Astrocyte of the spinal cord (primary cell): ENCODE measurements at places on chromosomes 1 and 21.

DNA sequence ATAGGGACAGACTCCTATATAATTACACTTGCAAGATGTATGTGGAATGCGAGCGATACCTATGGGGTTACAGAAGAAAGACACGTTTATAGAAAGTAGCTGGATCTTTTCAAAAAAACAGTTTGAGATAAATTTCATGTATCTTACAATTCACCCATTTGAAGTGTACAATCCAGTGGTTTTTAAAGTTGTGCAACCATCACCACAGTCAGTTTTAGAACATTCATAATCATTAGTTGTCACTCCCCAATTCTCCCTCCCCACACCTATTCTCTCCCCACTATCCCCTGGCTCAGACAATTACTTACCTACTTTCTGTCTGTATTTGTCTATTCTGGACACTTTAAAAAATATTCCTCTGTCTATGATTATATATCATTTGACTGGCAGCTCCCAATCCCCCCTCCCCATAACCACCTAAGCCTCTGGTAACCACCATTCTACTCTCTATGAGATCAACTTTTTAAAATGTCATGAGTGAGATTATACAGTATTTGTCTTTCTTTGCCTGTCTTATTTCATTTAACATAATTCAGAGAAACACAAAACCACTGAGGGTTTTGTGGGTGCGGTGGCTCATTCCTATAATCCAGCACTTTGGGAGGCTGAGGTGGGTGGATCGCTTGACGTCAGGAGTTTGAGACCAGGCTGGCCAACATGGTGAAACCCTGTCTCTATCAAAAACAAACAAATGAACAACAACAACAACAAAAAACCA is 39.1 kb downstream of the MRPS6 start:
- DNase-seq = no peak

DNA sequence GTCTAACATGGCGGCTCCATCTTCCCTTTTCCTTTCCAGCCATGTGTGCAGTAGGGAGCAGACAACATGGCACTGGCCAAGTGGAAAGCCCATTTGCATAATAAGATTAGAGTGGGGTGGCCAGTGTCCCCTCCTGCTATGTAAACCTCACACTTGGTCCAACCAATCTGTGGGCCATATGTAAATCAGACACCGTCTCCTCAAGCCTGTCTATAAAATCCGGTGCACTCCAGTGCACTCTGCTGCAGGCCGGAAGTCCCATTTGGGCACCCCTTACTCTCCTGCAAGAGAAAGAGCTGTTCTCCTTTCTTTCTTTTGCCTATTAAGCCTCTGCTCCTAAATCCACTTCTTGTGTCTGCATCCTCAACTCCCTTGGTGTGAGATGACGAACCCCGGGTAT is 44.1 kb downstream of the OLFML3 start:
- DNase-seq = no peak

GRCh38 chr1:91757763-91758460 is 128.0 kb downstream of the TGFBR3 start:
- no peak for DNase-seq

- DNase-seq = no peak
Observed at GRCh38 chr1:152743371-152744145, 14.3 kb upstream of the KPRP start.

DNA sequence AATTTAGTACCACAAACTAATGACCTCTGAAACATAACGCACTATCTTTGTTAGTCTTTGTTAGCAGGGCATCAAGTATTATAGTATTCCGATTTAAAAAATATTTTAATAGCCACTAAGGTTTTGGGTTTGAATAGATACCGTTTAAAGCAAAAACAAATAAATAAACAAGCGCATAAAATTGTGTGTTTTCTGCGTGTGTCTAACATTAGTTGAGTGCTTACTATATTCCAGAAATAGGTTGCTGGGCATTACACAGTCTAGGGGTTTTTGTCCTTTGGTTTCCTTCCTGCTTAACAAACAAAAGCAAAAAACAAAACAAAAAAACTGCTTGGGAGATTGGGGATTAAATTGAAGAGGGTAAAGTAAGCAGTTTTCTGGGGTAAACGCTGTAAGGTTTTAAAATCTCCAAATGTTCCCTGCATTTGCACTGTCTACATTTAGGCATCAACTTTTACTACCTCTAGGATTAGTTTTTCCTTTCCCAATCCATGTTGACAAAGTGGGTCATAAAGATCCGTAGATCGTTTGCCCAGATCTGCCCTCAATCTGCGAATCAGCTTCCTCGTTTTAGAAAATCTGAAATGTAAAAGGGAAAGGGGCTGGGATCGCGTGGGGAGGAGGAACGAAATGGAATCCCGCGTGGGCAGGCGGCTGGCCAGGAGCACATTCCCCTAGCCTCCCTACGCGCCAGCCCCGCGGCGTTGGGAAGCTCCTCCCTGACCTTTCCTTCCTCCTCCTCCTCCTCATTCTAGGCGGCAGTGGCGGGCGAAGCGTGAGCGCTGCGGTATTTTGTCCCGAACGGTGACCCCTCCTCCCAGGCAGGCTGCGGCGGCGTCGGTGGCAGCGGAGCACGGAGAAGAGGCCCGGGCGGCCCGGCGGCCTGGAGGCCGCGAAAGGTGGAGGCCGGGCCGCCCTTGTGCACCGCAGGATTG is at the start of gene KCTD3:
TSS of gene KCTD3 (plus strand) at position 749 of the 935 bp plus-strand sequence. CDS start 382 bp downstream, outside the sequence.
- peak; percentile 65 for DNase-seq

GRCh38 chr1:48341221-48341620 is 118.7 kb downstream of the SLC5A9 start:
- DNase-seq = no peak

DNA sequence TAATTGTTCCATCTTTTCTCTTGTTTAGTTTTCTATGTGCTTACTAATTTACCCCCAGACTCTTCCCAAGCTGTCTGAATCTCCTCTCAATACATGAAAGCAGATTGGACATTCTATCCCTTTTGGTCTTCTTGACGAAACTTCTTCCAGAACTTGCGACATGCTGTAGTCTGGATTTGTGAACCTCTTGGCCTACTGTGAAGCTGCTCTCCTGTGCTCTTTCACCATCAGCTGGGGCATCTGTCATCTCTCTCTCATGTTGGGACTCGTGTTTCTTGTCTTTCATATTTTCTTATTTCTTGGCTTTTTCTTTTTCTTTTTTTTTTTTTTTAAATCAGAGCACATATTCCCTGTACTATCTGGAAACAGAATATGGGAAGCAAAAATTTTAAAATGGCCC is 6.8 kb downstream of the CPT2 start:
- DNase-seq = no peak

DNA sequence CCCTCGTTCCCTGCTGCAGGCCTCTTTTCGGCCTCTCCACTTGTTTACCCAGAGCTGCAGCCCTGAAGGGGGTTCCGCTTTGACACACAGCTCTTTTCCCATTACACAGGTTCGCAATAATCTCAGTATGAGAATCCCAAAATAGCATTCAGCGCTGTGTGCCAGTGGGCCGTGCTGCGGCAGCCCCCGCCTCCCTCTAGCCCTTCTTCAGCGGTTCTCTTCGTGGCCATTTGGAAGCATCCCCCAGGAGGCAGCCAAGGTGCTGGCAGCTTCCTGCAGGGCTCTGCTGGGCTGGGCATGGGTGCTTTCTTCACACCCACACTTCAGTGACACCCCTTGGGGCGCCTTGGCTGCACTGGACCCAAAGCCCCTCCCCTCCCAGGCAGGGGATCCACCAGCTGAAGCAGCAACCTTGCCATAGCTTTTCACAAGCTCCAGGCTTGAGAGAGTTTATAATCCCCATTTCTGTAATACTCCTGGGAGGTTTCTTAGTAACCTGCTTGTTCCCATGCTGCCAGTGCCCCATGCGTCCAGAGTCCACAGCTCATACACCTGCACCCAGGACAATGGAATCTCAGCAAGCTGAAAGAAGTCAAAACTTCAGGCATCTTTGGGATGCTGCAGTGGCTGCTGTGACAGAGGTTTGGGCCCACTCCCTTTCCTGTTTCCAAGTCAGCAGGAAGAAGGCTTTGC is 8.1 kb downstream of the NCF2 start:
- DNase-seq = no peak

- DNase-seq = no peak
Observed at GRCh38 chr1:210490781-210491180, 162.1 kb downstream of the HHAT start.

- no peak for DNase-seq
Observed at GRCh38 chr1:178133239-178133989, 39.5 kb downstream of the RASAL2 start.

DNA sequence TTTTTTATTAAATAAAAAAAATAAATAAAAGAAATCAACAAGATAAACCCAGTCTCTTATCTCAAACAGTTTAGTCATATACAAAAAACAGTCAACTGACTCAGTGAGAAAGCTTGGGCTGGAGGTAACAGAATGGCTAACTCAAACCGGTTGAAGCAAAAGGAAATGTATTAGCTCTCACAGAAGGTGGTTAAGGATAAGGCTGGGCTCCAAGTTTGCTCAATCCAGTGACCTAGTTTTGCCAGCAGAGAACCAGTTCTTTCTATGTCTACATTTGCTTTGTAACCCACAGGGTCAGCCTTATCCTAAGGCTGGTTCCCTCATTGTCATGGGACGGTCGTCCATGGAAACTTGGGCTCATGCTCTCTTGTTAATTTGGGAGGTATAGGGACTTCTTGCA is 144.5 kb upstream of the L1TD1 start:
- DNase-seq = no peak

DNA sequence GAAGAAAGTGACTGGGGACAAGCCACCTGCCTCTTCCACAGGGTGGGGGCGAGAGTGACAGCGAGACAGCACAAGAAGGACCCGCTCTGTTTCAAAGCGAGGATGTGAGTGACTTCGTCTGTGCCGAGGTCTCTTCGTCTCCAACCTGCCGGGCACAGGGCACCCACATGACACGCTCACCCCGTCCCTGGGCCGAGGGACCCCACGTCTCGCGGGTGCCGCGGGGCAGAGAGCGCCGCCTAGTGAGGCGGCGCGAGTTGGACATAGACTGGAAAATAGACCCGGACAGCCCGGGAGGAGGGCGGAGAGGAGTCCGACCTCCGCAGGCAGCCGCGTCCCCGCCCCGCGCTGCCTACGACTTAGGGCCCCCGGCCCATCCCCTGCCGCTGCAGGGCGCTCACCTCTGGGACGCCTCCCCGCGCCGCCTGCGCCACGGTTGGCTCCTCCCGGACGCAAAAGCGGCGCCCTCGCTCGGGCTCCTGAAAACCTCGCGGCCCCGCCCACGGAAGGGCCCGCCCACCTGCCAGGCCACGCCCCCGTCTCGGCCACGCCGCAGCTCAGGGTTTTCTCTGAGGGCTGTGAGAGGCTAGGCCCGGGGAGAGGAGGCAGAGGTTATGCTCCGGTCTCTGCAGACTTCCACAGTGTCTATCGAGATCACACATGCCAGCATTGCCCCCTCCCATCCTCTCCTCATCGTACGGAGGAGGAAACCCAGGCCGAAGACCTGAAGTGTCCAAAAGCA is at the start of gene TLR5:
TSS of gene TLR5 (minus strand) at position 454 of the 742 bp plus-strand sequence. CDS start 30,217 bp downstream, outside the sequence.
- peak; percentile 59 for DNase-seq

DNA sequence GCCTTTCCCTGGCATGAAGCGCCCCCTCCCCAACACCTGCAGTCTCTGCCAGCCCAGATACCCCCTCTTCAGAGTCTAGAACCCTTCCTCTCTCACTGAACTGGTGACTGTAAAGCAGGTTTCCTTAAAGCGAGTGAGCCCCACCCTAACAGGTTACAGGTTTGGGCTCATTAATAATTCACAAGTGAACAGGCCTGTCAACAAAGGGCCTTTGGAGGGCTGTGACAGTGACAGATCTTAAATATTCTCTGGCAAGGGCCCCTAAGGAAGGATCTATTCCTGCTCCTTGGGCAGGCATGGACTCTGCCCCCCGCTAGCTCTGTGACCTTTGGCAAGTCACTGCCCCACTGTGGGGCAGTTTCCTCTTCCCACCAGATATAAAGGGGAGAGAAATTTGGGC is 5.6 kb upstream of the TTC39A start:
- DNase-seq = no peak

- DNase-seq = no peak
Observed at GRCh38 chr21:36246080-36246631, 73.8 kb upstream of the MORC3 start.

DNA sequence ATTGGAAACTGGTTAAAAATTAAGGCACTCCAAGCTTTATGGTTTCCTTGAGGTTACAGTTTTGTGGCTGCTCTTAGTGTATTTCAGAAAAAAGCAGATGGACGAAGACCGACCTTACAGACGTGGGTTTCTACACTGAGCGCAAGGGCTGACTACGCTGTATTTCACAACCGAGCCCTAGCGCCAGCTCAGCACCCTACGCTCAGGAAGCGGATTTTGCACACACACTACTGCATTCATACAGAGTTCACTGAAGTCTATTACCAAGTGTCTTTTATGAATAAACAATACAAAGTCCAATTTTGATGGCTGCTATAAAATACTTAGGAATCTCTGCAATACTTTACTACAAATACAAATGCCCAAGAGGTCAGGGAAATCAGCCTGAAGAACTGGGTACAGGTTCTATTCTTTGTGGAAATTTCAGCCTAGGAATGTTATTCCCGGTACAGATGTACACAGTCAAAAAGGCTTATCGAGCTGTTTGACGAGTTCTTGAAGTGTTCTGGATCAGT is 23.8 kb downstream of the PTTG1IP start:
- DNase-seq = no peak

DNA sequence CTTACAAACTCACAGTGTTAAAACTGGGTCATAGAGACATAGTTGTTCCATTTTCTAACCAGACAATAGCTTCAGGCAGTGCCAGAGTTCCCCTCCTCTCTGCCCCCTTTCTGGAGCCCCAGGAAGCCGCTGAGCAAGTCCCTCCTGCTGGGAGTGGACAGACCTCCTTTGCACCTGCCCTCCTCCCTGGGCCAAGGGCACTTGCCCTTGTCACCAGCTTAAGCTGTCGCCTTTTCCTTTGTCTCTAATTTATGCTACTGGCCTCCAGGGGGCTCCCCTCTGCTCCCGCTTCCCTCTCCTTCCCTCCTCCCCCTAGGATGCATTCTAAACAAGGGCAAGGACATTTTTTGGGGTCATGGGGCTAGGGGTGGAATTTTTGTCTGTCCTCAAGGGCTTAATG is 182.4 kb downstream of the MIS18A start:
- no peak for DNase-seq

- DNase-seq = peak; percentile 13
Observed at GRCh38 chr21:26966649-26967061, 233 bp downstream of the ADAMTS5 start.

- no peak for DNase-seq
Observed at GRCh38 chr1:184811439-184812111, 56.9 kb upstream of the EDEM3 start.

GRCh38 chr1:187051618-187052232 is 223.0 kb downstream of the PLA2G4A start:
- peak; percentile 50 for DNase-seq

- no peak for DNase-seq
Observed at GRCh38 chr1:54028306-54029251, 10.6 kb upstream of the LDLRAD1 start.

- peak; percentile 19 for DNase-seq
Observed at GRCh38 chr1:88145752-88146151, 538.3 kb upstream of the PKN2 start.

DNA sequence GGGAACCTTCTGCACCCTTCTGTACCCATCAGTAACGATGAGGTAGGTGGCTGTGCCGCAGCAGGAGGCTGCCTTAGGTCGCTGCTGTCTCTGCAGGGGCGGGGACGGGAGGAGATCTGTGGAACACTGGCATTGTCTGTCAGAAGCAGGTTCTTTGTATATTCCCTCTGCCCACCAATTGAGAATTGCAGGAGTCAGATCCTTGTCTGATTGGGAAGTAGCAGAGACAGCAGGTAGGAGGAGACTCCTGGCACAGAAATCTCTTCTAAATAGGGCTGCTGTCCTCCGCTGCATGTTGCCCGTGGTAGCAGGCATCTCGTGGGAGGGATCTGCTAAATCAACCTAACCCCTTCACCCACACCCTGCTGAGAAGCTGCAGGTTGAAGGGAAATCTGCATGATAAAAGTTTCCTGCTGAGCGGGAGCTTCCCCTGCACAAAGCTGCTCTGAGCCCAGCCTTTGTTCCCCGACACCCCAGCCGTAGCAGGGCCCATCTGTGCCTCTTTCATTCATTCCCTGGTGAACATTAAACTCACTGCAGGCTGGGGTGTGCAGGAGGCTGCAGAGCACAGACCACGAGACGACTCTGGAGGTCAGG is 15.9 kb downstream of the SARS1 start:
- DNase-seq = no peak
